Psoas muscle (tissue), 8 donors: ENCODE measurements at places on chromosomes 5 and 9. TPM values are rescaled to one million over a fixed set of nuclear protein-coding genes. Genes with fewer than 3 reads are reported as not detected.

Gene OTP
- not detected for total RNA-seq

Gene IL13
- total RNA-seq: not detected

Gene PCDHAC1
- total RNA-seq: 0.07 TPM

Gene HCN1
- total RNA-seq: not detected

Gene SMIM27
- 11.7 TPM for total RNA-seq

Gene KIAA0825
- total RNA-seq: 1.2 TPM

Gene SOHLH1
- not detected for total RNA-seq

GRCh38 chr9:111657051-111657450 is 4.4 kb upstream of the GNG10 start:
- DNase-seq: no peak

GRCh38 chr9:128002959-128003358 is 22.2 kb upstream of the EEIG1 start:
- no peak for DNase-seq

DNA sequence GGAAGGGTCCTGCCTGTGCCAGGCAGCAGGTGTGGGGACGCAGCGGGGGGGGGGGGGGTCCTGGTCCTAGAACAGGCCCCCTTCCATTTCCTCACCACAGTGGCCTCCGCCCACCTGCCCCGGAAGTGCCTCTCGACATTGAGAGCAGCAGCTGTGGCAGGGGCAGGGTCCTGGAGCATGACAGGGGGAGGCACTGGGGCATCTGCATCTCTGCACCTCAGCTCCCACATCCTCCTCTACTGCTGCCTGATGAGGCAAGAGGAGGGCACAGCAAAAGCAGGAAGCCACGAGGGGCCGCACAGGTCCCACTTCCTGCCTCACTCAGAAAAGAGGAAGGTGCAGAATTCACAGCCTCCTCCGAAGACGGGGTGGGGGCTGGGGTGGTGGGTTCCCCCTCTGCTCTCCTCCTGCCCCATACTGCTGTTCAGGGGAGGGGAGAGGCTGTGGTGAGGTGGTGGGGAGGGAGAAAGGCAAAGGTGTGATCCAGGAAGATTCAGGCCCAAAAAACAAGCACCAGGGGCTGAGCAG is 14.8 kb downstream of the AKNA start:
- DNase-seq: peak; percentile 76

- DNase-seq: no peak
Measured at GRCh38 chr5:149740866-149741459, 10.9 kb downstream of the PPARGC1B start.

DNA sequence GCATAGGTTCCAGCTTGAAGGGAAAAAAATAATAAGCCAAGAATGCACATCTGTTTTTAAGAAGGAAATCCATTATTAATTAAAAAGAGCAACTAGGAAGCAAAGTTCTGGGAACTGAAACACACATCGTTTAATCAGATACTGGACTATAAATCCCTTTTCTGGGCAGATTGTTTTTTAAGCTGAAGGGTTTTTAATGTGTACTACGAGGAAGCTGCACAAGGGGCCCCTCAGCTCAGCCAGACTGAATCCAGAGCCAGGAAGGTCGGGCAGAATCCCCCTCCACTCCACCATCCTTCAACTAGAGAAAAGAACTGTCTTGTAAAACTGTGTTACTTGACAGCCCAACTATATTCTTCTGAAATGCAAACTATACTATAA is 49.2 kb downstream of the ROR2 start:
- no peak for DNase-seq

GRCh38 chr5:132428484-132429462 is 59.3 kb downstream of the SLC22A5 start:
- DNase-seq: no peak

- no peak for DNase-seq
Measured at GRCh38 chr5:88235828-88236227, 32.8 kb downstream of the TMEM161B start.

GRCh38 chr5:137304226-137304874 is 194.8 kb downstream of the SPOCK1 start:
- no peak for DNase-seq

DNA sequence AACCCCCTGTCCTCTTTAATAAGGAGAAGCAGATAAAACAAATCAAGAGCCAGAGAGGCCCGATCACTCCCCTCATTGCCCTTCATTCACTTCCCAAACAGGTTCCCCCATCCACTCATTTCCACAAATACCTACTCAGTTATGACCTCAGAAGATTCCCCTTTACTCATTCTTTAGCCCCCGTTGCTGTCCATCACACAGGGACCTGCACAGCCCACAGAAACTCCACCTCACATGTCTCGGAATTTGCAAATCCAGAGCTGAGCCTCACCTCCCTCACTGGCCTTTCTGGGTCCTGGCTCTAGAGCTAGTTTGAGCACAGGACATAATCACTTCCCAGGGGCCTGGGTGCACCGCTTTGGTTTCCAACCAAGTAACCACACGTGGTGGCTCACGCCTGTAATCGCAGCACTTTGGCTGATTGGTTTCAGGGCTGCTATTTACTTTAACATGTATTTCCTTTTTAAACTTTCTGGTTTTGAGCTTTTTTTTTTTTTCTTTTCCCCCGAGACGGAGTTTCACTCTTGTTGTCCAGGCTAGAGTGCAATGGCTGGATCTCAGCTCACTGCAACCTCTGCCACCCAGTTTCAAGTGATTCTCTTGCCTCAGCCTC is 17.8 kb downstream of the ATP6V0E1 start:
- DNase-seq: no peak

DNA sequence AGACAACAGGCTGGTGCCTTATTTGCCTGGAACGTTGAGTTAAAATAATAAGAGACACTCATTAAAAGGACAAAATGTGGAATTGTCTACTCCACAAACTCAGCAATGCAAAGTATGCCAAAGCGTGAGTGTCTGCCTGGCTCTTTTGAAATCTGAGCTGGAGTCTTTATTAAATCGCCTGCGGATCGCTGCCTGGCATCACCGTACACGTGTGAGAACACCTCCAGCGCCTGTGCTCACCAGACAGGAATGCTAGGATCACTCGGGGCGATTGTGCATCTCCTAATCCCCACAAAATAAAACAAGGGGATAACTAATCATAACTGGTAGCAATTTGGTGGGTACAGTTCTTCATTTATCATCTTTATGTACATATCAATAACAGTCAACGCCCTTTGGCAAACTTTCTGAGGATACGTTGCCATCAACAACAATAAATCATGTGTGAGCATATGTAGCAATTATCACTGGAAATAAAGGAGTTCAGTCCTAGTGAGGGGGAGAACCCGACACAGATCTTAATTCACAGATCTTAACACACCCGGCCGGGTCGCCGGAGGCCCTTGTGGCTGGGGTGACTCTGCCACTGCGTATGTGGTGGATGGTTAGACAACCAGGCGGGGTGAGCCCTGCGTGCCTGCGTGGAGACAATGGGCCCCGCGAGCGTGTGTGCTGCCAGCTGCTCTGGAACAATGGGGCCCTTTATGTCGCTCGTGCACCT is 284.9 kb upstream of the IRX1 start:
- DNase-seq: no peak

GRCh38 chr9:75713335-75713734 is 177.1 kb upstream of the PCSK5 start:
- DNase-seq: no peak

- no peak for DNase-seq
Measured at GRCh38 chr5:139226131-139226530, 28.0 kb upstream of the SIL1 start.

DNA sequence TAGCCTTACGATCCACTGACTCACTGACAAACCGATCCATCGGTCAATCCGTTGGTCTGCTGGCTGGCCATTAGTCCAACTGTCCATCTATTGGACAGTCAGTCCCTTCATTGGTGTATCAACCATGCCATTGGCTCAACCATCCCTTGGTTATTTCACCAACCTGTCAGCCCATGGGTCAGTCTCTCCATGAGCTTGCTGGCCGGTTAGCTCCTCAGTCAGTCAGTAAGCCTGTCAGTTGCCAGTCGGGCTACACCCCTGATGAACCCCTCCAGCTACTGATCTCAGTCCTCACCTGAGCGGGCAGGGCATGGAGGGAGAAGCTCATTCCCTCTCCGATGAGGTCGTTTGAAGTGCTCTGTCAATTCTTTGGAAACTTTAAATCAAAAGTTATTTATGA is 166.5 kb downstream of the FGF18 start:
- no peak for DNase-seq

DNA sequence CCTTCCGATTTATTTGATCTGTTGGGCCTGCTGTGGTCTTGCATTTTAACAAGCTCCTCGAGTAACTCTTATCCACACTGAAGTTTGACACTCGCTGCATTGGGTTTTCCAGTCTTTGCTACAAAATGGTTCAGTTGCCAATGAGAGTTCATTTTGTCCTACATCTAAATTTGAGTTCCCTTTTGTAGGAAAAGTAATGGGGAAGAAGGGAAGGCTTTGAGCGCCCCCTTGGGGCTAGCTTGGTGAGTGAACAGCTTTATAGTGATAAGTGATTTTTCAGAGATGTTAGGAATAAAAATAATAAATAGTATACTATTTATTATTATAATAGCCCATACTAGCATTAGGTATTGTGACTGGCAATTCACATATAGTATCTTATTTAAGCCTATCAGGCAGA is 89.9 kb upstream of the GNAQ start:
- DNase-seq: peak; percentile 60

- no peak for DNase-seq
Measured at GRCh38 chr5:128673970-128674369, 135.9 kb upstream of the FBN2 start.

- no peak for DNase-seq
Measured at GRCh38 chr5:18270635-18271338, 636.5 kb downstream of the TAF11L14 start.
